ENCODE measurements at places on chromosomes 3 and 15. TPM values are rescaled to one million over a fixed set of nuclear protein-coding genes. Genes with fewer than 3 reads are reported as not detected.

The SPSB4 gene
- not detected for total RNA-seq

The SLITRK3 gene
- total RNA-seq: not detected

The RBP2 gene
- total RNA-seq: not detected

The UNC13C gene
- total RNA-seq: not detected

The MME gene
- 19.4 TPM for total RNA-seq

DNA sequence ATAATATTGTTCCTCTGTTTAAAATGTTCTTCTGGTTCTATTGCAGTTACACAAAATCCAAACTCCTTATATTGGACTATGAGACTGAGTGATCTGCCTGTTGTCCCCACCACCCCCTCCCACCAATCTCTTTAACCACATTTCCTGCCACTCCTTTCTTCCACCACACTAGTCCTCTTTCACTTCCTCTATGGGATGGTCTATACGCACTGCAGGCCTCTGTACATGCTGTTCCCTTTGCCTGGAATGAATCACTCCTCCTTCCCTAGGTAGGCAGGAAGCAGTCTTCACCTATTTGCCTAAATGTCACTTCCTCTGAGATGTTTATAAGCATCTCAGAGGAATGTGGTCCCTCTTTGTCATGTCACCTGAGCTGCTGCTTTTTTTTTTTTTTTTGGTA lies 4.0 kb downstream of the MAP2K1 start:
- no peak for DNase-seq

DNA sequence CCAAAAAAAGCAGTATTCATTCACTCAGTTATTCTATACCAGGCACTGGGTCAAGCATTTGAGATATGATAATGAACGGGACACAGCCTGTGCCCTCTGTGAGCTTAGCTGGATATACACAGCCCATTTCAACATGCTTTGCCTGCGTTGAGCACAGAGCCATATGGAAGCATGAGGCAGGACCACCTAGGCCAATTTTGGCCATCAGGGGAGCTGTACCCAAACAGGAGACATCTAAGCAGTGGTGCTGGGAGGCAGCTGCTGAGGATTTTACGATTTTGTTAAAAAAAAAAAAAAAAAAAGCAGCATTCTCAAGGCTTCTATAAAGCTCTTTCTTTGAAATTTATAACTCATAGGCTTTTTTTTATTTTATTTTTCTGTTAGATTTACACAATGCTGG lies 87.2 kb upstream of the SLC2A2 start:
- no peak for DNase-seq

DNA sequence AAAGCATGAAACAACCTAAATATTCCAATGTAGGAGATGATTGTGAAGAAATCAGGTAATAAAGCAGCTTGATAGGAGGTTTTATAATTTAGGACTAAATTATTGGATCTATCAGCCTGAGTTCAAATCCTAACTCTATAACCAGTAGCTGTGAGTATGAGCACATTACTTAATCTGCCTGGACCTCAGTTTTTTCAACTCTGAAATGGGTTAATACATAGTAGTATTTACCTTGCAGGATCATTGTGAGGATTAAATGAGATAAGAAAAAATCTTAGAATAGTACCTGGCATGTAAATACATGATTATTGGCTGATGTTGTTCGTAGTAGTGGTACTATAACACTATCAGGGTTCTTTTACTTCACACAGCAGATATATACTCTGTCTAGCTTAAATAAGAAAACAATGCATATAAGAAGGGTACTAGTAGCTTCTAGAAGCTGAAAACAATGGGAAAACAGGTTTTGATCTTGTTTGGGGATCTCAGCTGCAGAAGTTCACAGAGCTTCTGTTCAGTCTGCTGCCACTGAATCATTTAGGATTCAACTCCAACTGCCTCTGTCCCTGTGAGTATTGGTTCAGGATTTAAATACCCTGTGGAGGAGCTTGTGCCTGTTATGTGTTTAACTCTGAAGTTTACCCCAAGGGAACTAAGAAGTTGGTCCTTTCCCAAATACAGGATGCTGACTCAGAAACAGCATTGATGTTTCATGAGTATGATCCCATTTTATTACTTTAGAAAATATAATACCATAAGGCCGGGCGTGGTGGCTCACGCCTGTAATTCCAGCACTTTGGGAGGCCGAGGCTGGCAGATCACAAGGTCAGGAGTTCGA lies 34.2 kb downstream of the KAT2B start:
- peak; percentile 53 for DNase-seq

DNA sequence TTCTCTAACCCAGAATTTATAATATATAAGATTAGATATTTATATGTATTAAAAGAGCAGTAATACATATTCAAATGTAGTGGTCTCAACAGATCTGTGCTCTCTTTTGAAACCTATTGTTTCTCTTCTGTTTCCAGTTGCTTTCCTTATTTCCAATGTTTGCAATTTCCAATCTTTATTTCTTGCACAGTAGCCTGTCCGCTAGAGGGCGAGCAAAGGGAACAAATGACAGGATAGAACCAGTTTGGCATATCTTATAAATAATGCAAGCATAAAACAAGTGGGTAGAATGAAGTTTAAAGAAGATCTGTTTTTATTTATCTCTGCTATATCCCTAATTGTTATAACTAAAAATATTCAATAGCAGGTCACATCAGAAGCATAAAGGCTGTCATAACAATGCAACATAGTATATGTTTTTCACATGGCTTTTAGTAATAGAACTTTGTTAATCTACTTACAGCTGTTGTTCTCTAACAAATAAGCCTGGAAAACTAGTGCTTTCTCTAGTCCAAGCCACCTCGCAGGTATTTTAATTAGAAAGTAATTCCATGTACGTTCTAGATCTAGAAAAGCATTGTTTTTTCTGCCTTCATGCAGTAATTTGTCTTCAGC lies 15.1 kb upstream of the TCAIM start:
- DNase-seq: peak; percentile 71

DNA sequence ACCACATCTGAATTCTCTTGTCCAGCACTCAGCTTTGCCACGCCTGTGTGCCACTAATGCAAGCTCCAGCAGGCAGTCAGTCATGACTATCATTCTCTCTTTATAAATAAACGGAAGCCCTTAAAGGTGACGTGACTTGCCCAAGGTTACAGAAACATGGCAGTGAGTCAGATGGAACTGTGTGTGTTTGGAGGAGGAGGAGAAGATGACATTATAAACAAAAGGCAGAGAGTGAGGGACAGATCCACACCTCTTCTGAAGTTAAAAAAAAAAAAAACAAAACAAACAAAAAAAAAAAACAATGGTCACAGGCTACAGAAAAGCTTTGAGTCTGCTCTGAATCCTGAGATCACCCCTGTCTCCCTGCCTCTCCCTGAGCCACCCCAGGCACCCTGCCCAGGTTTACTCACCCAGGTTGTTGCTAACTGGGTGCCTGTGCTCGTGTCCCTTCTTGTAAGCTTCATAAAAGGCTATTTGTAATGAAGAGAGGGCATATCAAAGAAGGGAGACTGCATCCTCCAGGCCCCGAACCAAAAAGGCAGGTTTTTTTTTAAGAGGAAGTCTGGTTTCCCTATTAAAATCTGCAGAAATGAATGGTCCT lies 119.7 kb upstream of the PHLDB2 start:
- peak; percentile 88 for DNase-seq

DNA sequence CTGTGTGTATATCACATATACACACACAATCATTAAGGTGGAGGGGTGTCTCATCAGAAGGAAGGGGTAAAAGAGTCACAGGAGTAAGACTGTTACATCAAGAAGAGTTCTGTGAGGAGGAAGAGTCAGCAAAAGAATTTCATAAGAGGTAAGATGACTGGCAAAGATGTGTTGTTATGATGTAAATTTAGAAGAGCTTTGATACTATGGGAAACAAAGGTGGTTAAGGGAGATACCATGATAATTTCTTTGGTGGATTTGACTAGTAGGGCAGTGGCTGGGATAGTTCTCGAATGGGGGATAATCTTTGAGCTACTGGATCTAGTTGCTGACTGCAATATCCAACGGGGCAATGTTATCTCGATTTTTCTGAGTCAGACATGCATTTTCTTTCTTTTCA lies 61.6 kb downstream of the STAG1 start:
- DNase-seq: no peak

DNA sequence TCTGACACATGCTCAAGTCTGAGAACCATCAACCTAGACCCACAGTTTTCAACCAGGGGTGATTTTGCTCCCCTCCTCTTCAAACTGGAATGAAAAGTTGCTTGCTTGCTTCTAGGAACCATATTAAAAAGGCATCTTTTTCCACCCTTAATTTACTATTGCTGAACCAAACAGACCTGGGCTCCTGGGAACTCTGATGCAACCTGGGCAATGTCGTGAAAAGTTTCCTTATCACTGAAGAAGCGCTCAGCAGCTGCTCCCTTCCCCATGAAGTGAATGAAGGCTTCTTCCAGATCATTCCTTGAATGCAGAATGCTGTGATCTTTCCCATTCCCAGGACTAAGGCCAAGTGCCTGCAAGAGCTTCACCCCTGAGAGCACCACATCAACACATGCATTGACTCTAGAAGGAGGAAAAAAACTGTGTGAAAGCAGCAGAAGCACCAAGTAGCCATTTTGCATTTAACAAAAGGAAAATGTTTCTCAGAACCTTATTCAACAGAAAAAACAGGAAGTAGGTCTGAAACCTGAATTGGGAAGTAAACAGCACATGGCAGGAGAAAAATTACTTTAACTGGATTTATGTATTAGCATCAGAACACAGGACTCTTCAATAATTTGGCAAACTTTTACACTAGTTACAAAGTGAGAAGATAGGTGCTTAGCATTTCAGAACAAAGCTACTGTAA lies 8.7 kb downstream of the ADPGK start:
- no peak for DNase-seq

DNA sequence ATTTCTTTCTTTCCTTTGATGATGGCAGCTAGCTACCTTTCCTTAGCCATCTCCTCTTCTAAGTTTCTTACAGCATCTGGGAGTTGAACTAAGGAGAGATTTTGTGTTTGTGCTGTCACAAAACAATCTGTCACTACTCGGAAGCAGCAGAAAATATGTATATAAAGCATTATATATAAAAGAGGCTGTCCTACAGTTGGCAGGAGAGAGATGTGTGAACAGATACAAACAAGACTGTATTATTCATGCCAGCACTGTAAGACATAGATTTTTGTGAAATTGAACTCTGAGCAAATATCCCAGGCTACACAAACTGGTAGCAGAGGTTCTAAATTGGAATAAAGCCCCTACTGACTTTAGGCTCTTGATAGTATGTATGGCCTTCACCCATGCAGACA lies 577.5 kb upstream of the NECTIN3 start:
- DNase-seq: no peak

DNA sequence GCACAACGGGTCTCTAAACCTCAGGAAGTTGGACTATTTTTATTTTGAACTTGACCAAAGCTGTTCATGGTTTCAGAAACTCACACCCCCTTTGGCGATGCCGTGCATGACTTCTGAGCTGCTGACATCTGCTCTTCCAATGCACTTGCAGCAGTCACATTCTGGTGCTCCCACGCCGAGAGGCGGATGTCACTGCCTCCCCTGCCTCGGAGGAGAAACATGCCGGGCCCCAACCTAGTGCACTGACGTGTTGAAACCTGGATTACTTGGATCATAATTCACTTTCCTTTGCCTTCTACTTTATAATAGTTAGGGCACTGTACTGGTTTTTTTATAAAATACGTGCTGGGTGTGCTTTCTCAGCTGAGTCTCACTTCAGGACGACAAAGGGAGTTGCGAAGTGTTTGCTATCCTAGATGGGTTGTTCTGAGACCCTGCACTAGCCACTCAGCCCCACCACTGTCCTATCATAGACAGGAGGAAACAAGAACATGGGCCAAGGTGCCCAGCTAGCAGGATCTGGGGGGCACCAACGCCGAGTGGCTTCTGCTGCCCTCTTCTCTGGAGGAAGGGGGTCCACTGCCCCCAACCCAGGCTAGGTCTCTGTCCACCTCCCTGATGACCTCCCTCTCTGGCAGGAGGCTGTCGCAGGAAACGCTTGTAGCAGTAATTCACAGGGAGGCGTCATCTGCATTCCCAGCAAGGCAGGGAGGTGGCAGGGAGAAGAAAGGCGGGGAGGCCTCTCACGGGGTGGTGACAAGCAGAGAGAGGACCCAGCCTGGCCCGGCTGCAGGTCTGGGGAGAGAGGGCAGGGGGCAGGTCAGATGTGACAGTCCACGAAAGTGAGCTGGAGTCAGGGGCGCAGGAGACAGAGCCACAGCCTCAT lies 158.8 kb upstream of the IQSEC1 start:
- no peak for DNase-seq

DNA sequence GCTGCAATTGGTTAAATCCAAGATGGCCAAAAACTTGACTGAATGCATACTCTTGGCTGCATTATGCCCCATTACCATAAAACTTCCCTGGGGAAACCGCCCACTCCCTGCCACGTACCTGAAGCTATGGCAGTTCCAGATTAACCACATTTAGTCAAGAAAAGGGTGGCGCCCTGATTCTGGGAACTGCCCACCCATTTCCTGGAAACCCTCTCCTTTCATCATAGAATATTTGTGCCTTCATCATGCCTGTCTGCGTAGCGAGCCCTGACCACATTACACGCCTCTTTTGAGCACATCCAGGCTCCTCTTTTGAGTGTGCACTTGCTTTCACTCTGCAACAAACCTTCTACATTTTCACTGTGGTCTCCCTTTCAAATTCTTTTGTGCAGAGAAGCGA lies 5.2 kb downstream of the LINS1 start:
- no peak for DNase-seq

DNA sequence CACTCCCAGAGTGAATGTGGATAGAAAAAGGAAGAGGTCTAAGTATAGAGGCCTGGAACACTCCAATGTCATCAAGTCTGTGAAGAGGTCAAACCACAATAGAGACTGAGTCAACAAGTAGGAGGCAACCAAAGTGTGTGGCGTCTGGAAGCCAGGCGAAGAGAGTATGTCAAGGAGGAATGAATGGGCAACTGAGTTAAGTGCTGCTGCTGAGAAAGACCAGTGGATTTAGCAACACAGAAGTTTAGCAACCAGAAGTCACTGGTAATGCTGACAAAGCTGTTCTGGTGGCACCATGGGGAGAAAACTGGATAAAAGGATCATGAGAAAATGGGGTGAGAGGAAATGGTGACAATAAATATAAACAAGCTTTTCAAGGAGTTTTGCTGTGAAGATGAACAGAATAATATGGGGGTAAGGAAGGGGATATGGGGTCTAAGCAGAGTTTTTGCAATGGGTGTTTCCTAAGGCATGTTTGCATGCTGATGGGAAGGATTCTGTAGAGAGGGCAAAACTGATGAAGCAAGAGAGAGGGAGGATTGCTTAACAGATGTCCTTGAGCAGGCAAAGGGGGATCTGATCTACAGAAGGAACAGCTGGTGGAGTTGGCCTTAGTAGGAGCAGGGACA lies 38.4 kb downstream of the PCOLCE2 start:
- peak; percentile 66 for DNase-seq

All from IMR-90 (cell line).